Germinal center (tissue), 1 donor: ENCODE measurements at places on chromosomes 7 and 10.

DNA sequence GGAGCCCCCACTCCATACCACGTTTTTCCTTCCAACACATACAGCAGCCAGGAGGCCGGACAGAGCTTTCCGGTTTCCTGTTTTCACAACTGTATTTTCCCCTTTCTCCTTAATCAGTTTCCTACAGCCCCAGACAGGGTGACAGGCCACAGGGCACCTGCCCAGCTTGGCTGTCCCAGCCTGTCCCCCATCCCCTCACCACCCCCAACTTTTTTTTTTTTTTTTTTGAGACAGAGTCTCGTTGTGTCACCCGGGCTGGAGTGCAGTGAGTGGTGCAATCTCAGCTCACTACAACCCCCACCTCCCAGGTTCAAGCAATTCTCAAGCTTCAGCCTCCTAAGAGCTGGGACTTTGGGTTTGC, 10.3 kb upstream of the HSPB1 start:
- DNase-seq: no peak

DNA sequence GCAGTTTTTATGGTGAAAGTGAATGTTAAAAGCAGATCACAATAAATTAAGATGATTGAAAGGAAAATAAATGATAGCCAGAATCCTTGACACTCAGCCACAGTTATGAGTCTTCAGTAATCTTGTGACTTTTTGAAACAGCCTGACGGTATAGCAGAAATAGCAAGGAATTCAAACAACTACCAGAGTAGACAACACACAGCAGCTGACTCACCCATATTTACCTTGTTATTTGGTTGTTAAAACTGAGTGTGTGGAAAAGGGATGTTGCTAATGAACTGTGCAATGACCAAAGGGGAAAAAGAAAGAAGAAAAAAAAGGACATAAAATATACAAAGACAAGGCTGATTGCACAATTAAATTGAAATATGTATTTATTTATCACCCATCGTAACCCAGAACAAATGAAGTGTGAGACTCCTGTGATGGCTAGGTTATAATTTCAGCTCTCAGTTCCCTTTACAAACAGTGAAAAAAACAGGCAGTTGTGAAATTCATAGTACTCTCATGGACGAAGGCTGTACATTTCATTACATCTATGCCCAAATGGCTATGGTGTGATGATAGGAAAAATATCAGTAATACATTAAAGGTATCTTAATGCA, 1023.0 kb upstream of the SORCS1 start:
- DNase-seq: no peak

DNA sequence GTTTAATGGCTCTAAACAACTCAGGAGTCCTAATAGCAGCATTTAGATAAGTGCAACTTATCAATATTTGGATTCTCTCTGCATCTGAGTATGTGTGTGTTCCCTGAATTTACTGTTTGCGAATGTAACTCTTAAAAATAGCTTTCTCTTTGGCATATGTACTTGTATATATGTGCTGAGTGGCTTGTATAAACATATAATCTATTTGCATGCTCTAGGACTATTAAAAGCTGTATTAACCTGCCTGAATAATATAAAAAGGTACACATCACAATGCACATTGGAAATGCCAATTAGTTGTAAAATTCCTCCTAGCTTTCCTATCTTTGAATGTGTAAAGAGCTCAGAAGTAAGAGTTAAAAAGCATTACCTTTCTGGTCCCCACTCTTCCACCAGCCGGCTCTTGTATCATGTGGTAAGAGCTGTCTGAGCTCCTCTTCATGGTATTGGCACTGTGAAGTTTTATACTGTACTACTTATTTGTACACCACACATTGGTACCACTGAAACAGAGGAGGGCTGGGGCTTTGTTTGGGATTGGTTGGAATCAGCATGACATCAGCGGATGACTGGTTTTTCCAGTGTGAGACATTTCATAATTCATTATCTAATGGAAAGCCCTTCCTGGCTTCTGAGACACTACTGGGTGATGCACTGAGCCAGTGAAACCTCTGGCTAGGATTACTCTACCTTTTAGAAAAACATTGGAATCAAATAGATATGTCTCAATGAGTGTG, at the start of gene INHBA:
TSS of gene INHBA (minus strand) at position 456 of the 737 bp plus-strand sequence. CDS start 2,716 bp downstream, outside the sequence.
- DNase-seq: no peak

DNA sequence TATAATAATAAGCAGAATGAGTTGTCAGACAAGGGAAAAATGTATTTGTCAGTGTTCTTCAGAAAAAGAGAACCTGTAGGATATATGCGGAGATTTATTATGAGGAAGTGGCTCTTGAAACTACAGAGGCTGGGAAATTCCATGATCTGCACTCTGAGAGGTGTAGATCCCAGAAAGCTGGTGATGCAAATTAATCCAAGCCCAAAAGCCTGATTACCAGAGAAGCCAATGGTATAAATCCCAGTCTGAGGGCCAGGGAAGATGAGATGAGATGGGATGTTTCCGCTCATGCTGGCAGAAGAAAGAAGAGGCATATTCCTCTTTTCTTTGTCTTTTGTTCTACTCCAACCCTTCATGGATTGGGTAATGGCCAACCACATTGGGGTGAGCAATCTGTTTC, 732.8 kb upstream of the IGFBP3 start:
- no peak for DNase-seq

DNA sequence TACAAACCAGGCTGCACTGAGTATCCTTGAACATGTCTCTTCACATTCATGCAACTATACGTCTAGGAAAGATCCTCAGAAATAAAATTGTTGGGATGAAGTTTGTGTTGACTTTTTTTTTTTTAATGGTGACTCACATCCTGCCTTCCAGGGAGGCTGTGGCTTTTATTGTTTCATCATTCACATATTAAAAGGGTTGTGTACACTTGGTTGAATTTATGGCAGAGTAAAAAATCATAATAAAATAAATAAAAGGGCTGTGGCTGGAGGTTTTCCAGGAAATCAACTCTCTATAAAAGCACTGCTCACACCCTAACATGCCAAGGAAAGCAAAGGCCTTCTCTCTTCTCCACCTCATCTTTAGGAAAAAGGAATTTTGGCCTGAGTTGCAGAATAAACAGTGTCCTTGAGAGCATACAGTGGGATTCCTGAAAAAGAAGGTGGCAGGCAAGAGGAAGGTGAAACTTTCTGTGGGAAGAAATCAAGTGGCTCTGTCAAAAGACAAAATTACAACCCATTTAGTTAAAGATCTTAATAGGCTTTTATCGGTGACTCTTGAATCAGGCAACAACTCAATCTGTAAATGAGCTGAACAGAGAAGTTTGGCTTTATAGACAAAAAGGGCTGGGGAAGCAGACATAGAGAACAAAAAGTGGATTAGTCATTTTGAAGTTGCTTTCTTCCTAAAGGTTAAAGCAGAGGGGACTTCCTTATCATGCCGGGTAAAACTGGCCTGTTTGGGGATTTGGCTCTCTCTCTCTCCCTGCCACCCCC, 41.6 kb upstream of the FHIP2A start:
- DNase-seq: no peak

DNA sequence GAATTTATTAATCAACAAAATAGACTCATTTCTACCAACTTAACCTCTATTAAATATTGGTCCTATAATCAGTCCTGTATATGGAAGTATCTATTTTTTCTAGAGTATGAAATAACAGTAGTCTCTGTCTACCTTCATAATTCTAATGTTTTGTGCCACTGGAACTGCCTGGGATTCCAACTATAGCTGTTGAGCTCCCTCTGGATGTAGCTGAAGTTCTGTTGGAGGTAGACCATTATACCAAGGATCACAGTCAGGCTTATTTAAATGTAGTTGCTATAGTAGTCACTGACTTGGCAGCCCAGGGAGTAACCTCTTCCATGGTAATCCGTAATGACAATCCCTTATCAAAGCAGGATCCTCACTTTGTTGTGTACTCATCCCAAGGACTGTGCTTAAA, 48.5 kb upstream of the PHYHIPL start:
- DNase-seq: no peak

DNA sequence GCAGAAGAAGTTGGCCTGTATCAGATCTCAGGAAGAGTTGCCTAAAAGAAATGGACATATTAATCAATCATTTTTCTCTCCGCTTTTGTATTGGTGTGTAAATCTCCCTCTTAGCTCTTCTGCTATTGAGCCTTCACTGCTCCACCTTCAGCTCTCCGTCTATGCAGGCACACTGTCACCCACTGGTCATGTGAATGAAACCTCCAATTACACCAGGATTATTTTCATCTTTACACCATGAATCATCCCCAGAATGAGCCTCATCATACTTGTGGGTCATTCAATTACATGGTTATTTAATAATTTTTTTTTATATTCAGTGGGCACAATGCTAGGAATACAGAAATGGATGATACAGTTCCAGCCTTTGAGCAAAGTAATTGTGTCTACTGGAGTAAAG, 92.6 kb downstream of the LRRC4 start:
- no peak for DNase-seq

DNA sequence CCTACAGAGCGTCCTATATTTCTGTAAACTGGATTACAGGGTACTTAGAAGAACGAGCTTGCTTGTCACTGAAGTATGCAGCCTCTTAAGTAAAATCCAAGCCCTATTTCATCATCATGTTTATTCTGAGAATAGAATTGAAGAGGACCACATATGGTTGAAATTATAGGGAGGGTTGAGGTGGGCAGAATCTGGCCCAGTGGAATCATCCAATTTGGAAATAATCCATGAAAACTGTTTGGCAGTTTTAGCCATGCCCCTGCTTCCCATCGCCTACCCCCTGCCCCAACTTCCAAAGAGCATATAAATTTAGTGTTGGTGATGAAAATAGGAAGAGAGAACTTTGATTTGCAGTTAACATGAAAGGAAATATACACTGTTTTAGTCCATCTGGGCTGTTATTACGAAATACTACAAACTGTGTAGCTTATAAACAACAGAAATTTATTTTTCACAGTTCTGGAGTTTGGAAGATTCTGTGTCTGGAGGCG, 150.4 kb downstream of the PRKG1 start:
- no peak for DNase-seq

DNA sequence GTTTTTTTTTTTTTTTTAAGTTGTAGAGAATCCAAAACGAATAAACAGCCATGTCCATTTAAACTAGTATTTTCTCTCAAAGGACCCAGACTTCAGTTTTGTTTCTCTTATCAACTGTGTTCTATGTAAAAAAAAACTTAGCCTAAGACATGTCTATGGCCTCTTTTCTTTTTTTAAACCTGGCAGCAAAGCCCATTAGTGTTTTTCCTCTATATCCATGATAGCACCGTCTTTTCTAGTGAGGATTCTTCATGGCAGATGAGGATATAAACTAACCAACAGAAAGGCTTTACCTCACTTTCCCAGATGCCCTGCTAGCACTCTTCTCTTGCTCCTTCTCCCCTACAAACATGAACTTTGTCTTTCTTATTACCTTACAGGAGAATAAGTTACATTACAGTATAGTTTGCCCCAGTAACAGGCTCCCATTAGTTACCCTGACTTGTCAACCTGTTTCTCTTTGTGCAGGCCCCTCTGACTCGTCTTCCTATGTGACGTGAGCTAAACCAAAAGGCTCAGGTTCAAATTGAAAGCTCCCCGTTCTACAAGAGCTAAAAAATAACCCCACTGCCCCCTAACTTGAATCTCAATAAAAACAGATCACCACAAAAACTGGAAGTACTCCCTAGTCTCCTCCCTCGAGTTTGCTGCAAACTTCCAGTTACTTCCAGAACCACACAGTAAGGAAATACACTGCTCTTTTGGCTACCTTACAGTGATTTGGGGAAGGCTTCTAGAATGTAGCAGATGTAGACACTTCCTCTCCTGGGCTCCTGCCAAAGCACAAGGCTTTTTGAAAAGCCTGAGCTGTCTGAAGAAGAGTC, 20.1 kb downstream of the P4HA1 start:
- DNase-seq: no peak

- no peak for DNase-seq
Measured at GRCh38 chr7:3896169-3896765, 595.2 kb downstream of the SDK1 start.

- DNase-seq: no peak
Measured at GRCh38 chr7:103765901-103766300, 223.6 kb downstream of the RELN start.

GRCh38 chr10:133403784-133404183, 9.8 kb downstream of the MTG1 start:
- no peak for DNase-seq

DNA sequence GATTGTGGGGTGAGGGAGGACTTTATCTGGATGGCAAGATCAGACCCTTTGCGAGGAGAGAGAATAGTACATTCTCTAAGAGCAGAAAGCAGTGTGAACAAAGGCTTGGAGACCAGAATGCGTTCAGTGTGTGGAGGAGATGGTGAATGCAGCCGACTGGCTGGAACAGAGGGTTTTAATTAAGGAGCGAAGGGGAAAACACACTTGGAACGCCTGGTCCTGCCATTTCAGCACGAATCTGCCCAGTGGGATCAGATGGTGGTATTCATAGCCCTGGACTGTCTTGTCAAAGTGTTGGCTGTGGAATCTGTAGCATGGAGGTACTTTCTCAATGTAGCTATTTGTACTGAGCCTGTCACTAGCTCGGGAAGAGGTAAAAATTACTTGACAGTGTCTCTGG, 260.9 kb downstream of the SLC25A13 start:
- DNase-seq: no peak
